Smooth muscle cell of trachea (primary cell): ENCODE measurements at places on chromosomes 2 and 18. TPM values are rescaled to one million over a fixed set of nuclear protein-coding genes. Genes with fewer than 3 reads are reported as not detected.

TMEM17 gene
- 2.0 and 2.8 TPM in 2 replicates for total RNA-seq

GNAL gene
- 0.15 and 0.99 TPM in 2 replicates for total RNA-seq

KLHL14 gene
- total RNA-seq, result not detected in 2 replicates

HOXD9 gene
- total RNA-seq, result 0.17 TPM in 1 of 2 replicates, not detected in the other

LYG1 gene
- total RNA-seq, result 0.17 and 0.73 TPM in 2 replicates

NTSR2 gene
- total RNA-seq, result not detected in 2 replicates

CAPN14 gene
- 0.33 and 0.58 TPM in 2 replicates for total RNA-seq

HOXD3 gene
- 0.29 TPM in 1 of 2 replicates, not detected in the other for total RNA-seq

POTEJ gene
- total RNA-seq, result not detected in 2 replicates

MROH2A gene
- total RNA-seq, result not detected in 2 replicates

PSMA8 gene
- total RNA-seq, result not detected in 2 replicates

SERPINB12 gene
- total RNA-seq, result not detected in 2 replicates

RNF152 gene
- total RNA-seq, result 9.2 and 14.7 TPM in 2 replicates

WDR33 gene
- total RNA-seq, result 27.3 and 32.4 TPM in 2 replicates

ZNF521 gene
- 42.6 and 45.5 TPM in 2 replicates for total RNA-seq

MC4R gene
- not detected in 2 replicates for total RNA-seq

ZBTB14 gene
- total RNA-seq, result 10.9 and 13.4 TPM in 2 replicates

CNRIP1 gene
- 23.0 and 28.1 TPM in 2 replicates for total RNA-seq

C2orf72 gene
- 0.17 TPM in 1 of 2 replicates, not detected in the other for total RNA-seq

UXS1 gene
- 31.1 and 32.9 TPM in 2 replicates for total RNA-seq

UGT1A5 gene
- not detected in 2 replicates for total RNA-seq

CYP27A1 gene
- total RNA-seq, result 19.1 and 53.1 TPM in 2 replicates
